ENCODE measurements at places on chromosomes 2 and 18. TPM values are rescaled to one million over a fixed set of nuclear protein-coding genes. Genes with fewer than 3 reads are reported as not detected.

GRCh38 chr2:25844089-25844488, 34.2 kb downstream of the ASXL2 start:
- no peak overlapping the region for H3K27ac ChIP-seq
- H3K27me3 ChIP-seq: no peaks in the 10 kb centered on the region
- no peak overlapping the region for H3K4me3 ChIP-seq
- no peaks in the 10 kb centered on the region for H3K36me3 ChIP-seq
- DNase-seq: no peak
- no peaks in the 10 kb centered on the region for H3K4me1 ChIP-seq

DNA sequence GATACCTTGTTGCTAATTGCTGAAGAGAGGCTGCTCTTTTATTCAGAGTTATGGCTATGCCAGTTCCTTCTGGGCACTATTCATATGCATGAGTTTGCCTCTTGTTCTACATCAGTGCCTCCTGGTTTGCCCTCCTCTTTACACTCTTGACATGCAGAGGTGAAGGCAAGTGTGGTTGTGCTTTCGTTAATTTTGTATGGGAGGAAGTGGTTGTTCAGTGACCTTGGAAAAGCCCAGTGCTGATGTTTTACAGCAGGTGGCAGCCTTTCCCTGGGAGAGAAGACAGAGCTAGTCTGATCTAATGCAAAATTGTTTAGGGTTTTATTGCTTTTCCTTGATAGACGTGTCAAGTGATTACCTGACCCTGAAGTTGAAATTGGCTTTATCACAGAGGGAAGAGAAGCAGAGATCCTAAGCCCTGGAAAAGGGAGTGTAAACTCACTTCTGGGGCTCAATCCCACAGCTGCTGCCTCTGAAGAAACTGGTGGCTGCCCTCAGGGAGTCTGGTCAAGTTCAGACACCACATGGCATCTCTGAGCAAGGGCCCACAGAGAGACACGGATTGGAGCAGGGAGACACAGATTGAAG, 30.5 kb upstream of the VPS54 start:
- no peak overlapping the region for H3K27ac ChIP-seq
- H3K27me3 ChIP-seq: no peaks in the 10 kb centered on the region
- no peak overlapping the region for H3K4me3 ChIP-seq

Gene FBXO15
- 1.1 TPM for total RNA-seq

DNA sequence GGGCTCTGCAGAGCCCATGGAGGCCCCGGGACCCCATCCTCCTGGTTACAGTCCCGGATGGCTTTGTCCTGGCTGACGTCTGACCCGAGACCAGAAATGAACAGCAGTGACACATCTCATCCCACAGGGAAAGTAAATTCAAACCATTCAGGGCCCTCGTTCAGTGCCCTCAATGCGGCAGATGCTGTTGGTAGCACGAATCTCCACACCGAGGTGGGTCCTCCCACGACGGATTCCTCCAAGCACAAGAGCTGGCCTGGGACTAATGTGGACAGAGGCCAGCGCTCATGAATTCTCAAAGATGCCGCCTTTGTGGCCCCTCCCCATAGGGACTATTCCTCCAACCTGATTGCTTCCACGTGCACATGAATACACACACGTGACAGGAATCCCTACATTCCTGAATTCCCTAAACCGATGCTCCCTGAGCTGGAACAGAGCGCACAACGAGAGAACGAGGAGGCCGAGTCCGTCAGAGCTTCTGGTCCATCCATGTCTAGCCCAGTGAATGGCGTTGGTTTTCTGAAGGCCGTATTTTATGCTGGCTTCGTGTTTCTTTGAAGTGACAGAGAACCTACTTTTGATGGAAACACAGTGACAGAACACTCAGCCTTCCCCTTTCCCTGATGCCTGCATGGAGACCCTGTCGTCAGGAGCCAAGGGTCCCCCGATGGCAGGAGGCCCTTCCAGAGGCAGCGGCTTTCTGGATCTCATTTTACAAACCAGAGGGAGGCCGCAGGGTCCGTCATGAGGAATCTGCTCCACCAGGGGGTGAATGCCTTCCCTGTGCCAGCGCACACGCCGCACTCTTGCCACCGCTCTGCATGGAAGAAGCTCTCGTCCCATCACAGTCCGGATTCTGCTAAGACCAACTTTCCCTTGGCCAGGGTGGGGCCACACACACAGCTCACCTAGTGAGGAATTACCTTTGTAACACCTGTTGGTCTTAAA, 64.3 kb upstream of the SNTG2 start:
- DNase-seq: no peak
- no peak overlapping the region for H3K4me3 ChIP-seq
- peaks cover 42% of the 10 kb centered on the region for H3K27me3 ChIP-seq

GRCh38 chr18:54330768-54331548, 26.7 kb downstream of the STARD6 start:
- no peak for DNase-seq
- H3K27me3 ChIP-seq: no peaks in the 10 kb centered on the region
- H3K4me3 ChIP-seq: no peak overlapping the region
- H3K36me3 ChIP-seq: no peaks in the 10 kb centered on the region
- no peaks in the 10 kb centered on the region for H3K4me1 ChIP-seq

Gene GALNT14
- total RNA-seq: 11.2 TPM
